ENCODE measurements at places on chromosomes 13 and 19.

DNA sequence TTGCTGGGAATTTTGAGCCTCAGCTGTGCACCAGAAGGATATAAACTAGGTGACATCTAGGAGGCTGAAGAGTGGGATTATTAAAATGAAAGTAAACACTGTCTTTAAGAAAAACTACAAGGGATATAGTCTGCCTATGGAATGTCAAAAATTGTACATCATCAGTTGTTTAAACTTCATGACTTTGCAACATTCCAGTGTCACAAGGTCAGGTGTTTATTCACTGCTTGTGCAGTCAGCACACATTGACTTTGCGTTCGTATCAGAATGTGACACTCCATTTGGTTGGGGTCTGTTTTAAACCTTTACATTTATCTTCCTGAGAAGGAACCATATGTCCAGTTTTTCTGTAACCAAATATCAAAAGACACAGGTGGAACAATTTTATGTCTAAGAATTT is 85.6 kb downstream of the KL start:
- no peak for DNase-seq

DNA sequence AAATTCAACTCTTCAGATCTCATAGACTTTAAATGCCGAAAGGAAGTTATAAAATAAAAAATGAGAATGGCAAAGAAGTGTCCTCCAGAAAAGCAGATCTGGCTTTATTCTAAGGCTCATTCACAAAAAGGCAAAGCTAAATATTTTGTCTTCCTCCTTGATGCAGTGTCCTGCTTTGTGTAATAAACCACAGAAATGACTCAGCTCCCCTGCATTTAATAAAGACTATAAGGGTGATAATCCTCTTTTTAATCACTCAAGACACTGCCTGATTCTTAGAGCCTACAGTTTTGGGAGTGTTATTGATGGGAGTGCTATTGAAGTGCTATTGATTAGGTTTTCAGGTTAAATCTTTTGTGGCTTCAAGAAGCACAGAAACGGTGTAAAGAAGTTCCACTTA is 482.0 kb downstream of the PCDH20 start:
- DNase-seq, result no peak

DNA sequence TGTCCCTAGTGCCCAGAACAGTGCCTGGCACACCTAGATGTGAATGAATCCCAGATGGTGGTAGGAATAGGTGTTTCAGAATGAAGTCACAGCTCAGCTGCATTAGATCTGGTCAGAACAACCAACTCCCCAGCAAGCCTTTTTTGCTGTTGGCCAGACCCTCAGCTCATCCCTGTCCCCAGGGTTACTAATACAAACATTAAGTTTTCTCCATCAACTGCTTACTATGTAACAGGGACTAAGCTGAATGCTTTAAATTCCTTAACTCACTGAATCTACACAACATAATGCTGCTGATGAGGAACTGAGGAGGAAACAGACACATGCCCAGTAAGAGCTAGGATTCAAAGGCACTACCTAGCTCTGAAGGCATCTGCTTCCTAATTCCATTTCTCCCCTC is 18.8 kb downstream of the SMG9 start:
- no peak for DNase-seq

DNA sequence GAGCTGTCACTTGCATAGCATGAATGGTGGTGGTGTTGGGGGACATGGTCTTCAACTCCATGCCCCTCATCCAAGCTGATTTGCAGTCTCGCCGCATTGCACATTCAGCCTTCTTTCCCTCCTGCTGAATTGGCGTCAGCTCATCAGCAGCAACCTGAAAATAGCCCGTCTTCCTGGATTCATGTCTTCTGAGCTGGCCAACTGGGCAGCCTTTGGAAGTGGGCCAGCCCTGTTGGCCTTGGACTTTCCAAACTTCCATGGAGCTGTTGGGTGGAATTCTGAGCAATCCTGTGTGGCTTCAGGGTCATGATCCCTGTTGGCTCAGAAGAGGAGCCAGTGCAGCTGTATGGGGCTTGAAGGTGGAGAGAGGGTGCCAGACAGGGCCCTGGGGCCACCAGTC is 68.8 kb downstream of the ZNF536 start:
- no peak for DNase-seq

GRCh38 chr13:80962855-80963254 is 621.9 kb upstream of the SPRY2 start:
- DNase-seq, result no peak

DNA sequence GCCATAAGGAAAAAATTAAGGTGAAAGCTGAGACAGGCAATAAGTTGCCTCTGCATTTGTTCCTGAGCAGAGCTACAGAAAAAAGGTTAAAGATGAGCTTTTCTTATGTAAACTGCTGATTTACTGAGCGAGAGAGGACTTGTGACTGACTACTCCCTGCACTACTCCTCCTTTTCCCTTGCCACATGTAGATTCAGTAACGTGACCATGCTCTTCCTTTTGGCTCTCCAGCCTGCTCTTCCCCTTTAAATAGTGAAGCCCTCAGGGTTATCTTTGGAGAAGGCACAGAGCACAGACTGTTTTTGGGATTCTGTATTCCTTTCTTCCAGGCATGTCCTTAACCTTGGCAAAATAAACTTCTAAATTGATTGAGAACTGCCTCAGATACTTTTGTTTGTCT is 630.2 kb downstream of the UQCRFS1 start:
- DNase-seq, result no peak

DNA sequence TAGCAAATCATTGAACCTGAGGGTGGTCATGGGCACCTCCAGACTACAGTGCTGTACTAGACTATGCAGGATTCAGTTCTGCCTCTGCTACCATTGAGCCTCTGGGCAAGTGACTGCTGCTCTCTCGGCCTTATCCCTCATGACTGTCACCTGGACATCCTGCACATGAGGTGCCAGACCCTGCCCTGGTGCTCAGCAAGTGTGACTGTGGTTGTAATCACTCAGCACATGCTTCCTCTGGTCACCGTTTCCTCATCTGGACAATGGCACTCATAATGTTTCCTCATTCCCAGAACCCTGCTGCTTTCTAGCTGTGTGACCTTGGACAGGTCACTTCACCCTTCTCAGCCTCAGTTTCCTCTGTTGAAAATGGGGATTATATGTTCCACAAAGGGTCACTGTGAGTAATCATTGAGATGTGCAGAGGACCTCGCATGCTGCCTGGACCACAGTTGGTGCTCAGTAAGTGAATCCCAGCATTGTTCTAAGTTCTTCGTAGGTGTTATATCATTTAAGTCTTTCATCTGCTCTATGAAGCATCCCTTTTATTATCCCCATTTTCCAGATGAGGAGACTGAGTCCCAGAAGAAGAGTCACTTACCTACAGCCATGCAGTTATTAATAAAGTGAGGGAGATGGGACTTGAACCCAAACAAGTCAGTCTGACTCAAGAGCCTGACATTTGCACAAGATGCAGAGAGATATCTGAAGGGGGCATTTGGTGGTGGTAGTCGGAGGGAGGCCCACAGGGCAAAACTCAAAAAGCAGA is 3.2 kb downstream of the SYT3 start:
- DNase-seq, result no peak

GRCh38 chr19:28427376-28428083 is 785.4 kb downstream of the UQCRFS1 start:
- DNase-seq, result no peak

- DNase-seq, result no peak
Measured at GRCh38 chr13:99206873-99207272, 6.2 kb downstream of the UBAC2 start.

- no peak for DNase-seq
Measured at GRCh38 chr13:114067886-114068651, 64.4 kb downstream of the RASA3 start.

DNA sequence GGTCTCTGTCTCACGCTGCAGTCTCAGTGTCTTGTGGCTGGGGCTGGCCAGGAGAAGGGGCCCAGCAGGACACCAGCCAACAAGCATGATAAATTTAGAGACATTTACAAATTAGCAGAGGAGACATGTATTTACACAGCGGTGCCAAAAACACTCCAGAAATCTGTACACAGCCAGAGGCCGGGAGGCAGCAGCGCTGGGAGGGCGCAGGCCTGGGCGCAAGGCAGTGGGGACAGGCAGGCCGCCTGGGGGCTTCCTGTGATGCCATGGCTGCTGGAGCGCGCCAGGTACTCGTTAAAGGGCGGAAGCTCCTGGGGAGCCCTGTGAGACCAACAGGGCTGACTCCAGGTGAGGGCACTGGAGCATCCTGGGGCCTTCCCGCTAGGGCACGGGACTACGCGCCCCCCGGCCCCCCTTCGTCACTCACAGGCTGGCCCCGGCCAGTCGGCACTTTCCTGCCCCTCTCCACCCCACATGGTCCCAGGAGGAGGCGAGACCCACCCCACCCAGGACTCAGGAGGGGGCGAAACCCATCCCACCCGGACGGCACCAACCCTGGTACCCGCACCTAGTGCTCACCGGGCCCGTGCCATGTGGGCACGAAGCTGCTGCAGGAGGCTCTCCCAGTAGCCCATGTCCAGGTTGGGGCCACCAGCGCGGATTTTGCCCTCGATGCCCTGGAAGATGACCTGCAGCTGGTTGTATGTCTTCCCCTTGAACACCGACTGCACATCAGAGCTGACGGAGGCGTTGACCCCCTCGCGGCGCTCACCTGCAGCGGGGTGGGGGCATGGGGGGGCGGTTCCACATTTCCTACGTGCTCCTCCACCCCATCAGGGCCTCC is 7.4 kb upstream of the TBXA2R start:
- no peak for DNase-seq

- DNase-seq, result no peak
Measured at GRCh38 chr19:41999071-41999877, 5.2 kb upstream of the ATP1A3 start.

GRCh38 chr19:52638601-52639000 is 446 bp upstream of the ZNF83 start:
- no peak for DNase-seq

Data from stimulated activated CD8-positive, alpha-beta memory T cell treated with anti-CD3 and anti-CD28 coated beads, Interleukin-4, amount 100 ng/mL, for 4 hours (primary cell).